ENCODE measurements at places on chromosomes 7 and 10. TPM values are rescaled to one million over a fixed set of nuclear protein-coding genes. Genes with fewer than 3 reads are reported as not detected.

The GFRA1 gene
- 4.9 TPM for total RNA-seq

The ATOH7 gene
- 0.53 TPM for total RNA-seq

The SFTPA2 gene
- 5.6 TPM for total RNA-seq

The PON3 gene
- total RNA-seq, result 3.0 TPM

The FAM25G gene
- total RNA-seq, result not detected

The TUBB8 gene
- total RNA-seq, result not detected

The FBXO24 gene
- 0.21 TPM for total RNA-seq

The RAMP3 gene
- total RNA-seq, result 8.5 TPM

The ADIRF gene
- total RNA-seq, result 91.2 TPM

The DGKB gene
- total RNA-seq, result 0.61 TPM

The ACBD7 gene
- total RNA-seq, result 0.98 TPM

The LIPF gene
- not detected for total RNA-seq

The NOS3 gene
- total RNA-seq, result 4.2 TPM

The ANAPC16 gene
- total RNA-seq, result 63.2 TPM

The NEUROD6 gene
- total RNA-seq, result not detected

The SUPV3L1 gene
- total RNA-seq, result 26.8 TPM

The ARHGAP22 gene
- total RNA-seq, result 0.86 TPM

The ADAM22 gene
- 2.8 TPM for total RNA-seq

The GRIFIN gene
- not detected for total RNA-seq

The OPN4 gene
- total RNA-seq, result not detected

The FKBP6 gene
- not detected for total RNA-seq

The ARPC1B gene
- 143 TPM for total RNA-seq

The C10orf105 gene
- total RNA-seq, result 0.07 TPM

The OPALIN gene
- not detected for total RNA-seq

The LBX1 gene
- total RNA-seq, result not detected

The DYNC1I1 gene
- 0.54 TPM for total RNA-seq

The PLXNA4 gene
- 0.77 TPM for total RNA-seq

The SSC4D gene
- 0.42 TPM for total RNA-seq

The PAX4 gene
- total RNA-seq, result 0.67 TPM

The CUL2 gene
- 26.3 TPM for total RNA-seq

The ABCB4 gene
- 0.35 TPM for total RNA-seq

The CACNA2D1 gene
- 1.4 TPM for total RNA-seq

The UCMA gene
- not detected for total RNA-seq

The INHBA gene
- 0.19 TPM for total RNA-seq

The MTERF1 gene
- 16.8 TPM for total RNA-seq

The TEX47 gene
- total RNA-seq, result not detected

The SH2B2 gene
- 5.0 TPM for total RNA-seq

The MINDY4 gene
- 2.2 TPM for total RNA-seq

The EMX2 gene
- total RNA-seq, result not detected

The PRF1 gene
- total RNA-seq, result 1.3 TPM

The EBF3 gene
- 0.12 TPM for total RNA-seq

The ADRB1 gene
- 0.85 TPM for total RNA-seq

The ZP3 gene
- total RNA-seq, result 4.8 TPM
